Dermis blood vessel endothelial cell (primary cell): ENCODE measurements at places on chromosomes 3 and 15. TPM values are rescaled to one million over a fixed set of nuclear protein-coding genes. Genes with fewer than 3 reads are reported as not detected.

The EXD1 gene
- not detected in 2 replicates for total RNA-seq

The ZNF502 gene
- total RNA-seq = 3.6 and 4.1 TPM in 2 replicates

The PARP15 gene
- 0.17 and 0.47 TPM in 2 replicates for total RNA-seq

The PIERCE2 gene
- total RNA-seq = 0.79 and 0.85 TPM in 2 replicates

The ACTC1 gene
- total RNA-seq = not detected in 2 replicates

The PLA2G4D gene
- total RNA-seq = 0.17 TPM in 1 of 2 replicates, not detected in the other

The DCUN1D1 gene
- 34.0 and 37.0 TPM in 2 replicates for total RNA-seq

The C3orf18 gene
- 2.7 and 3.6 TPM in 2 replicates for total RNA-seq

The NR1I2 gene
- under 0.01 TPM in 1 of 2 replicates, not detected in the other for total RNA-seq

The POTEB2 gene
- total RNA-seq = not detected in 2 replicates

The CHSY1 gene
- total RNA-seq = 47.7 and 49.0 TPM in 2 replicates

The RHO gene
- total RNA-seq = not detected in 2 replicates

- no peak for DNase-seq
These were observed 330.3 kb downstream of the SHQ1 start for GRCh38 chr3:72517921-72518424.

DNA sequence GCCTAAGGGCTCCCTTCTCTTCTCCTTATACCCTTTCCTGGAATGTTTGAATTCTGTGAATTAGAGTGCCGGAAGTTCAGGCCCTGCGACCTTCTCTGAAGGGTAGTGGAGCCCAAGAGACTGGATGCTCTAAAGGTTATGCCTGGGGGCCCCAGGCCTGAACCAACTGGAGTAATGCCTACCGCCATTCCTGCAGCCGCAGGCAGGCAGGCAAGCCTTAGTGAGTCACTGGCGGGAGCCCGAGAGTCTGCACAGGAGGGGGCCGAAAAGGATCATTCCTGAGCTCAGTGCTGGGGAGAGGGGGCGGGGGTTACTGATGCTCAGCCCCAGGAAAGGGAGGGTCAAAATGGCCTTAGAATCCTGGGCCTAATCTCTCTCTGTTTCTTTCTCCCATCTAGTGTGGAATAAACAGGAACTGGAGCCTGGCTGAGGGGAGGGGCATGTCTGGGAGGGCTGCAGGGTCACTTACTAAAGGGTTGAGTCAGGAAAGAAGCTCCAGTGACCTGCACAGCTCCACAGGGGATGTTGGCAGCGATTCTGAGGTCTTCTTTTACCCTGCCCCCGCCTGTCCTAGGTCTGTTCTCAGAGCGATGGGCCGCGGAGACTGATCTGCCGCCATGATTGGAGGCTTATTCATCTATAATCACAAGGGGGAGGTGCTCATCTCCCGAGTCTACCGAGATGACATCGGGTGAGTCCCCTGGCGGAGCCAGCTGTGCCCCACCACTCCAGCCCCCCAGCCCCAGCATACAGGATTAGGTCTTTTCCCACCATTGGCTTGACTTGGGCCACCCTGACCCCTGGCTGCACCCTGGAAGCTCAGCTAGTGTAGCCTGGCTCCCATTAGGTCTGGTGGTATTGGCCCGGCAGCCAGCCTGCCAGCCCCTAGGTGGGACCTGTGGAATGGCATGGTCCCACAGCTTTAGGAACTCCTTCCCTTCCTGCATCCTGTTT is 2.0 kb downstream of the AP2M1 start:
- DNase-seq = peak; percentile 91

DNA sequence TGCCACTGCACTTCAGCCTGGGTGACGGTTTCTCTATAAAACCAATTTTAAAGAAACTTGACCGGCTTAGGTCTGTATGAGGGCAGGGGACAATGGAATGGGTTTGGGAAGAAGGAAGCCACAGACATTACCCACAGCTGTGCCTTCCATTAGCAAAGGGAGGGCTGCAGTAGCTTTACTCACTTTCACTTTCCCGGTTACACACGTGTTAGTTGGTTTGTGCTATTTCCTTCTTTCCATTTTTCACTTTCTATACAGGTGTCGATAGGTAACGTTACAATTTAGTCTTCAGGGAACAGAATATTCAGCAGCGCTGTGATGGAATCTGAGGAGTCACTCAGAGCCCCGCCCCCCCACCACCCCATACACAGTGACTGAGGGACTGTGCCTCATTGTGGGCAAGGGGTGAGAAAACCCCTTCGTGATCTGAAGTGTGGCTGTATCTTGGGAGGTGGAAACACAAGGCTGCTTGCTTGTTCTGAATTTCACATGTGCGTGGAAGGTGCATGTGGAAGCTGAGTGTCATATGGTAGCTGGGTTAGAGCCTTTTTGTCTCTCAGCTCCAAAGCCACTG is 44.8 kb upstream of the RPL32 start:
- no peak for DNase-seq

- peak; percentile 23 for DNase-seq
These were observed 27.2 kb downstream of the MRPL46 start for GRCh38 chr15:88440021-88440420.

DNA sequence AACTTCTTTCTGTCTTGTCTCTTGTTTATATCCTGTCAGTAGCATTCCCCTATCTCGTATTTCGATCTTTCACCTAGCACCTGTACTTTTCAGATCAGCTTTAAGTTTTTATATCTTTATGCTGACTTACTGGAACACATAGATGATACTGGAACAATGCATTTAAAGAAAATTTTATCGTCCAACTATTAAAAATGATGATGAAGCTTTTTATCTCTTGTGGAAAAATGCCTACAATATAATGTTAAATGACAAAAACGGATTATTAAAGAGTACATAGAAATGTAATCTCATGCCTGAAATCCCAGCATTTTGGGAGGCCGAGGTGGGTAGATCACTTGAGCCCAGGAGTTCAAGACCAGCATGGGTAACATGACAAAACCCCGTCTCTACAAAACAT is 139.5 kb downstream of the ZPLD1 start:
- DNase-seq = no peak

DNA sequence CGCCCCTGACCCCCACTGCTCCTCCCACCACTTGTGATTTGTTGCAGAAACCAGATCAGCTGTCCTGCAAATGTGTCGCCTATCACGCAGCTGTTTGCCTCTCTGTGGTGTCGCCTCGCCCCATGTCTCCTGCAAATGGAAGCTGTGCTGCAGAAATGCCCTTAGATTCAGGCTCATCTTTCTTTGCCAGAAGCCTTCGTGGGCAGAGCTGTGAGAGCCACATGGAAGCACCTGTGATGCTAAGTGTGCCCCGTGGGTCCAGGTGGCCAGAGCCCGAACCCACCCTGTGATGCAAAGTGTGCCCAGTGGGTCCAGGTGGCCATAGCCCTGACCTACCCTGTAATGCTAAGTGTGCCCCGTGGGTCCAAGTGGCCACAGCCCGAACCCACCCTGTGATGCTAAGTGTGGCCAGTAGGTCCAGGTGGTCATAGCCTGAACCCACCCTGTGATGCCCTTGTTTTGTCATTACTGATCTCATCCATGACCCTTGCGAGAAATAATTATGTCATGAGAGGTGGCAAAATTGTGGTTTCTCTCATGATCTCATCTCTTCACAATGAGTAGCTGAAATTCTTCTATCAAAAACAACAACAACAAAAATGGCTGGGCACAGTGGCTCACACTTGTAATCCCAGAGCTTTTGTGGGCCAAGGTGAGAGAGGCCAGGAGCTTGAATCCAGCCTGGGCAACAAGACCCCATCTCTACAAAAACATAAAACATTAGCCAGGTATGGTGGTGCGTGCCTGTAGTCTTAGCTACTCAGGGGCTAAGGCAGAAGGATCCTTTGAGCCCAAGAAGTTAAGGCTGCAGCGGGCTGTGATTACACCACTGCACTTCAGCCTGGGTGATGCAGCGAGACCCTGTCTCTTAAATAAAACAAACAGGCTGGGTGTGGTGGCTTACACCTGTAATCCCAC is 187.4 kb downstream of the GOLGA6L6 start:
- DNase-seq = no peak

DNA sequence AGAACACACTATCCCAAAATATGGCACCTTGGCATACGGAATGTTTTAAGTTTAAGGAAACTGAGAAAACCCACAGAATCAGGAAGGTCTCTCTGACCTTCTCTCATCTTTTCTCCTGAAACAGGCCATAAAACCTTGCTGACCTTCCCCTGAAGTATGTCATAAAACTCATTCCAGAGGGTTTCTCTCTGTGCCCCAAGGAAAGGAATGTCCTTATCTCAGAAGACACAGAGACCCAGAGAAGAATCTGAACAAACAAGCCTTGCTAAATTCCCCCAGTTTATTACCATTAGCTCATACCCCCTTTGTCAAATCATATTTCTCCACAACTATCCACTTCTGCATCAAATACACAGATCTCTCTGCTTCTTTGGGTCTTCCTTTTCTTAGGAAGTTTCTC is 603.1 kb downstream of the MCTP2 start:
- DNase-seq = no peak

- no peak for DNase-seq
These were observed 39.0 kb downstream of the PGPEP1L start for GRCh38 chr15:98968576-98968975.

GRCh38 chr3:171556574-171557145 is 96.5 kb upstream of the TNIK start:
- peak; percentile 33 for DNase-seq

DNA sequence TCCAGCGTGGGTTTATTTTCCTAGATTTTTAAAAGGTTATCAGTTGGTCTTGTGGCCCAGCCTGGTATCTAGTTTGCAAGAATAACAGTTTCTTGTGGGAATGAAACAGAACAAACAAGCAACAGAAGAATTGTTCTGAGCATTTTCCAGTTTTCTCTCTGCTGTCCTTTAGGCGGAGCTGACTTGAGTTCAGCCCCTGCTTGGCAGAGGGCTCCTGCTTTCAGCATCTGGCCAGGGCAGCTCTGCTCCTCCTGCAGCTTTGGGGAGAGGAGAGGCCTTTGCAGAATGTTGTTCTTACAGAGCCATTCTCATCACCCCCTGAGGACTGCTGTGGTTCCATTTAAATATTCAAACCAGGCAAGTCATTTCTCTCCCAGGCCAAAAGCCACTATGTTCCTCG is 117.7 kb downstream of the ALDH1A2 start:
- peak; percentile 5 for DNase-seq

- no peak for DNase-seq
These were observed 282.3 kb downstream of the SLC9A9 start for GRCh38 chr3:143565951-143566350.

DNA sequence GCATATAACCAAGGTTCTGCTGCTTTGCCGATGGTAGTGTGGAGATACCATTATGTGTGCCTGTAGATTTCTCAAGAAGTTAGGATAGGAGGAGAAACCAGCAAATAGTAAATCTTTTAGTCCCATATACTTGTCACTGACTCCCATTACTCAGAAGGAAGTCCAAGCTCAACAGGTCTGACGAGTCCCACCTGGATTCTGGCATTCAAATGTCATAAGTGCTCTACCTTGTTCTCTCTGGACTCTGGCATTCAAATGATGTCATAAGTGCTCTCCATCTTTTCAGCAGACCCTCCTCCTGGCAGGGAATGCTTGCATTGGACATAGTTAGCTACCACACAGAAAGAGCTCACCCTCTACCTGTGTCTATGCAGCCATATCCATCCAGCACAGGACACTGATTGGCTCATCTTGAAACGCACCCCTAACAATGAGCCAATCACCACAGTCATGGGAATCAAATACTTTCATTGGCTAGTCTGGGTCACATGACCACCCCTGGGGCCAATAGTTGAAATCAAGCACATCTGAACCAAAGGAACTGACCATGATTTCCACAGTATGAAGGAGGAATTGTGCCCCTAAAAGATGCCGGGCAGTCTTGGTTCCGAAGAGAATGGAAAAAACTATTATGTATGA is 205.0 kb upstream of the ADAMTS9 start:
- DNase-seq = no peak

- DNase-seq = no peak
These were observed 181.4 kb downstream of the TBL1XR1 start for GRCh38 chr3:177015881-177016280.

- no peak for DNase-seq
These were observed 56.3 kb downstream of the SLCO2A1 start for GRCh38 chr3:133973249-133973980.

DNA sequence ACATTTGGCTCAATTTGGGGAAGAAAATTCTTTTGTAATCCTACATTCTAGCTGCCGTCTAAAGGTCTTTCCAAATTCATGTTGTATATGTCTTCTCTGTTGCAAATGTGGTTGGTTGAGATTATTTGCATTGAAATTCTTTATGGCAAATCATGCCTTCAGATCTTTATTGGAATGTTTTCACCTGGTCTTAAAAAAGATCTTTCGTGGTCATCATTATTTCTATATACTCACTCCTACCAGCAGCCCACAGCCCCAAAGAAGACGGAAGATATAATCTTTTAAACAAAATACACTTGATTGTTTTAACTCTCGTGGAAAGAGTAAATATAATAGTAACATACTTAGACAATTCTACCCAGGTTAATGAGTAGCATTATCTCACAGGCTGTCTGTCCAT is 41.5 kb upstream of the PPARG start:
- DNase-seq = no peak

GRCh38 chr3:178059119-178059518 is 477.1 kb upstream of the KCNMB2 start:
- no peak for DNase-seq

DNA sequence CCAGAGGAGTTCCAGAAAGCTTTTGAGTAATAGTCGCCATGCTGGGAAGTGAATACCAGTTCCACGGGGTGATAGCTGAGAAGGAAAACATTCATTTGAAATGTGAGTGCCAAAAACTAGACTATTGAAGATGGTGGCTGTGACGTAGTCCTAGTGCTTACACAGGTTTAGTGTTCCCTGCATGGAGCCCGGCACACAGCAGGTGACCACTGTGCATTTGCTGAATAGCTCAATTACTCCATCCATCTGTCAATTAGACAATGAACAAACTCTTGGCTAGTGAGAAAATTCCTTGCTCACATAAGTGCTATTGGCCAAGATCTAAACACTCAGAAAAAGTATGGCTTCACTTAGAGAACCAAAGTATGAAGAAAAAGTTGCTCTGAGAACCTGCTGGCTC is 448.1 kb upstream of the WNT5A start:
- no peak for DNase-seq

- no peak for DNase-seq
These were observed 146.3 kb downstream of the ALCAM start for GRCh38 chr3:105513042-105513441.

- no peak for DNase-seq
These were observed 378.1 kb downstream of the GABRB3 start for GRCh38 chr15:26394801-26395200.

- no peak for DNase-seq
These were observed 17.0 kb upstream of the ARID3B start for GRCh38 chr15:74523982-74524381.

- DNase-seq = no peak
These were observed 573.4 kb downstream of the NAALADL2 start for GRCh38 chr3:175432376-175433025.

GRCh38 chr3:154973851-154974250 is 106.3 kb upstream of the MME start:
- DNase-seq = no peak

- DNase-seq = no peak
These were observed 7.0 kb downstream of the TLR9 start for GRCh38 chr3:52218454-52218853.
